ENCODE measurements at places on chromosomes 7 and 10.

DNA sequence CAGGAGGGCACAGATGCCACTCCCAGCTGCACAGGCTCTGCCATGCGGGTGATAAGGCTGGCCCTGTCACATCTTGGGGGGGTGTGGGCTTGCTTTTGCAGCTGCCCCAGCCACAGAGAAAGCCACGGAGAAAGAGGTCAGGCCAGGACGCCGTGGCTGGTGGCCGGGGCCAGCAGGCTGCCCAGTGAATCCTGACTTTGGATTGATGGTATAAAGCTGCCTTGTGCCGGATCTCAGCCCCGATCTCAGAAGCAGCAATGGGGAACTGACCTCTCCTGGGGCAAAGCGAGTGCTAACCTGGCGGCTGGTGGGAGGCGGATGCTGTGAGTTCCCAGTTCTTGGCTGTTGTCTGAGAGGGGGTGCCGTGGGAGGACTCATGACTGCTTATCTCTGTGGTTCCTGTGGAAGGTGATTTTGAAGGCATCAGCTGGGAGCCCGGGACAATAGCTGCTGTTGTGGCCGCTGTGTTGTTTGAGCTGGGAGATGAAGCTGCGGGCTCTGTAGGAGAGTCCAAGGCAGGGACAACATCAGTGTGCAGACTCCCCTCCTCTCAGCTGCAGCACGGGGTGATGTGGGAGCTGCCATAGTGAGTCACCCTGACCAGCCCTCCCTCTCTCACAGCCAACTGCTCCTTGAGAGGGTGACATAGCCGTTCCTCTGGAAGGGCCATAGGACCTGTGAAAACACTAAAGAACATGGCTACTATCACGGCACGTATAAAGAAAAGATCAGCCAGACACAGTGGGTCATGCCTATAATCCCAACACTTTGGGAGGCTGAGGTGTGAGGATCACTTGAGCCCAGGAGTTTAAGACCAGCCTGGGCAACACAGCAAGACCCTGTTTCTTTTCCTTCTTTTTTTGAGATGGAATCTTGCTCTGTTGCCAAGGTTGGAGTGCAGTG is 17.0 kb downstream of the IL15RA start:
- DNase-seq, result no peak

GRCh38 chr10:48748573-48748972 is 63.9 kb downstream of the WDFY4 start:
- no peak for DNase-seq

- no peak for DNase-seq
Observed at GRCh38 chr7:155489158-155489840, 31.4 kb downstream of the EN2 start.

DNA sequence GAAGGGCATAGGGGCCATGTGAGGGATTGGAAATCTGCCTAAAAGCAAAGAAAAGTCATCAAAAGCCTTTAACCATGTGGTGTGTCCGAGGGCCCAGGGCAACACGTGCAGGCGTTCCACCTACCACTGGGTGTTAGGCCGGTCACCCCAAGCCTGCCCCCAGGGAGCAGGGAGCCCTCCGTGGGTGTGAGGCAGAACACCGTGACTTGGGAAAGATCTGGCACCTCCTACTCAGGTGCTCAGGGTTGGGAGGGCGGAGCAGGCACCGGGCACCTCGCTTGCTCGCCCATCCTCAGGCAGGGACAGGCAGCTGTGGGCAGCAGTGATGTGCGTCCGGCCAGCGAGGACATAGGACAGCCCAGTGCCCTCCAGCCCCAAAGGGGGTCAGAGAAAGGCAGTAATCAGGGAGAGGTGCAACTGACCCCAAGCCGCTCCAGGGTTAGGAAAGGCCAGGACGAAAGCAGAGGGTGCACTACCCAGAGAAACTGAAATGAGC is 80.7 kb upstream of the CHST15 start:
- no peak for DNase-seq

- DNase-seq, result no peak
Observed at GRCh38 chr10:481628-482027, 207.8 kb downstream of the DIP2C start.

GRCh38 chr10:88889559-88890337 is 9.7 kb downstream of the STAMBPL1 start:
- no peak for DNase-seq

- DNase-seq, result no peak
Observed at GRCh38 chr7:112360681-112361080, 89.6 kb upstream of the IFRD1 start.

DNA sequence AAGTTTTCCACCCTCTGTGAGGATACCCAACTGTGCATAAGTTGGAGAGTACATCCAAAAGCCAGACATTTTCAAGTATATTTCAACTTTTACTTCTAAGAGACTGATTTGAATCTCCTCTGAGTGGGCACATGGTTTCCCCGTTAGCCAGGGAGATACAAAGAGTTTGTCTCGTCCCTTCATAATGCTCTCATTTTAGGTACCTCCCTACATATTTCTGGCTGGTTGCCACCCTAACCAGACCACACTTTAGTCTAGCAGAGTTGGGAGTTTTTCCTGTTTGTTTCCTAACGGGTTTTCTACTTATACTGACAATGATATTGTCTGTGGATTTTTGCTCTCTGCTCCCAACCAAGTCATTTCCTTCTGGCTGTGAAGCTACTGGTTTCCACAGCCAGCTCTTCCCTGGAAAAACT is 180.3 kb downstream of the CCDC71L start:
- DNase-seq, result no peak

DNA sequence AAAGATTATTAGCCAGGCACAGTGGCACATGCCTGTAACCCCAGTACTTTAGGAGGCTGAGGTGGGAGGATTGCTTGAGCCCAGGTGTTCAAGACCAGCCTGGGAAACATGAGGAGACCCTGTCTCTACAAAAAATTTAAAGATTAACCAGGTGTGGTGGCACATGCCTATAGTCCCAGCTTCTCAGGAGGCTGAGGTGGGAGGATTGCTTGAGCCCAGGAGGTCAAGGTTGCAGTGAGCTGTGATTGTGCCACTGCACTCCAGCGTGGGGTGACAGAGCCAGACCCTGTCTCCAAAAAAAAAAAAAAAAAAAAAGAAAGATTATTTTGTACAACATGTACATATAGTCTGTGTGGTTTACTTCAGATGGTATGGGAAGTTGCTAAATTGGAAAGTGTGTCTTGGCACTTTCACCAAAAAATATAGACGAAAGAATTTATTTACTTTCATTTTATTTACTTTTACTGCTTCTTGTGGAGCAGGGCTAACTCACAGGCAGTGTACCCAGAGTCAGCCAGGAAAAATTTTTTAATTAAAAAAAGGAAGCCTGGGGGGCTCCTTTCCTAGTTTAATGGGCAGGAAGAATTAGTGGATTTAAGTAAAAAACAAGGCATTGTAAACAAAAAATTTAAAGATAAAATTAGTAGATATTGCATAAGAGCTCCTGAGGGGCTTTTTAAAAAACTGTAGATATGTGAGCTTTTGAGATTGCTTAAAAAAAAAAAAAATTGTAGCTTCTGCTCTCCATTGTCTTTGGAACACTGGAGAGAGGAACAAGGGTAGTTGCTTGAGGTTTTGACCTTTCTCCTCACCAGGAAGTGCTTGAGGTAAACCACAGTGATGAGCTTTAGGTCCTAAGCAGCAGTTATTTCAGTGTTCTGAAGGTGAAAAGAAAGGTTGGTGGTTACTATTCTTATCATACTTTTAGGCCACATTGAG is 44.6 kb upstream of the VDAC2 start:
- DNase-seq, result no peak

DNA sequence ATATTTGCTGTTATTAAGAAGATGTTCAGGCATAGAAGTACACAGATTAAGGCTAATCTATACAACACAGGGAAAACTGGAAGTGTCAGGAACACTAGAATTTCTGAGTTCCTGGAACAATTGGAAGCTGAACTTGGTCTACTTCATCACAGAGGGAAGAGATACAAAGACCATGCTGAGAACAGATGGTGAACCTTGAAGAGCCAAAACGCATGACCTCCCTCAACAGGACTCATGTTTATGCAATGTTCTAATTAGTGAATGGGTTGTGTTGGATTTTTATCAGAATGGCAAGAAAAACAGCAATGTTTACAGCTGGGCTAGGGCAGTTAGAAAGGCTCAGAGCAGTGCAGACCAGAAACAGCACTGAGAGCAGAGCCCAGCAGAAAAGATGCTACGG is 94.9 kb downstream of the SFMBT2 start:
- DNase-seq, result no peak
